Left renal cortex interstitium (tissue), 4 donors: ENCODE measurements at places on chromosomes 13 and 19. TPM values are rescaled to one million over a fixed set of nuclear protein-coding genes. Genes with fewer than 3 reads are reported as not detected.

- no peak for DNase-seq
Measured at GRCh38 chr13:83877651-83878355, 4.5 kb downstream of the SLITRK1 start.

- DNase-seq = no peak
Measured at GRCh38 chr13:23087880-23088279, 92.9 kb upstream of the SGCG start.

GRCh38 chr13:79659121-79659521 is 178.2 kb downstream of the NDFIP2 start:
- DNase-seq = no peak

DNA sequence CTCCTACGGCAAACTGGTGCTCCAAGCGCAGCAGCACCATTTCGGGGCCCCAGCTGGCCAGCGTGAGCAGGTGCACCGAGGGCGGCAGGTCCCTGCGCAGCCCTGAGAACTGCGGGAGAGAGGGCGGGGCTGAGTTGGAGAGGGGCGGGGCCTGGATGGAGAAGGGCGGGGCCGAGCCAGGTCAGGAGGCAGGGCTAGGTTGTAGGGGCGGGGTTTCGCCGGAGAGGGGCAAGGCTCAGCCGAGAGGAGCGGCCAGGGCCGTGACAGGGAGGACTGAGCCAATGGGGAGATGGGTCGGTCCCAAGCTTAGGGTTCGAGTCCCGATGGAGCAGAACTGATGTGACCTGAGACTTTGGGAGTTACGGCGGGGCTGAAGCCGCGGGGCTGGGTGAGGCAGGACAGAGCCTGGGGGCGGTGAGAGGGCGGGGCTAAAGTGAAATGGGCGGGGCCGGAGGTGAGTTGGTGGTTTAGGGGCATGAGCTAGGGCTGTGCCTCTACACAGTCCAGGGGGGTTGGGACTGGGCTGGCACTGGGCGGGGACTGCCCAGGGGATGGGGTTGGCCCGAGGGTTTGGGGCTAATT is 19.0 kb downstream of the MAN2B1 start:
- no peak for DNase-seq

DNA sequence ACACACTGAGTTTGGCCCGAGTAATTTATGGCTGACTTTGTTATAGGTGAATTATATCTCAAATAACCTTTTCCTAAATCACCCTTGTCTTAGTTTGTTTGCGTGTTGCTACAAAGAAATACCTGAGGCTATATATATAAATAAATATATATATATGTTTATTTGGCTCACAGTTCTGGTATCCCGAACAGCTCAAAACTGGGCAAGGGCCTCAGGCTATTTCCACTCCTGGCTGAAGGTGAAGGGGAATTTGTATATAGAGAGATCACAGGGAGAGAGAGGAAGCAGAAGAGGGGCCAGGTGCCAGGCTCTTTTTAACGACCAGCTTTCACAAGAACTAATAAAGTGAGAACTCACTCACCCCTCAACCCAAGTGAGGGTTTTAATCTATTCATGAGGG is 159.9 kb upstream of the STARD13 start:
- DNase-seq = no peak

DNA sequence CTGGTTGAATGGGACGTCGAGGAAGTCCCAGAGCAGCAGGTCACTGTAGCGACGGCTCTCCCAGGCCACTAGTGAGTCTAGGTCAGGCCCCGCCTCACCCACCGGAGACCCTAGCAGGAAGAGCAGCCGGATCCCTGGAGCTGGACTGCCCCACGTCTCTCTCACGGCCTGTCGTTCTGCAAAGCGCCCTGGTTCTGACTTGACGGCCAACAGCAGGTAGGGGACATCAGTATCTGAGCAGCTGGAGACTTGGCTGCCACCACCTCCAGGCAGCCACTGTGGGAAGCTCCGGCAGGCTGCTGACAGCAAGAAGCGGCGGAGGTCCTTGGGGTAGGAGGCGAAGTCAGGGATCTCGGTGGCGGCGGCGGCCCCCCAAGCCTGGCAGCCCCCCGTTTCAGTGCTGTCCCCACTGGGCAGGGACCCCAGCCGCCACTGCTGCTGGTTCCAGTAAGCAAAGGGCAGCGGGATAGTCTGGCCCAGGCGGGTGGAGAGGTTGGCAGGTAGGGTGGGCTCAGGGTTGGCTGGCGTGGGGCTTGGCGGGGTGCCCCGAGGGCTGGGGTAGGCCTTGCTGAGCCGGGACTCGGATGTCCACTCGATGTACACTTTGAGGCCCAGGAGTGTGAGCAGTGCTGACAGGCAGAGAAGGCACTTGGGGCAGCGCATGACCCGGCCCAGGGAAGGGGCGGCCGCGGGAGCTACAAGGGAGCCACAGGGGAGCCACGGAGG is 895 bp downstream of the B3GNT8 start:
- DNase-seq = no peak

DNA sequence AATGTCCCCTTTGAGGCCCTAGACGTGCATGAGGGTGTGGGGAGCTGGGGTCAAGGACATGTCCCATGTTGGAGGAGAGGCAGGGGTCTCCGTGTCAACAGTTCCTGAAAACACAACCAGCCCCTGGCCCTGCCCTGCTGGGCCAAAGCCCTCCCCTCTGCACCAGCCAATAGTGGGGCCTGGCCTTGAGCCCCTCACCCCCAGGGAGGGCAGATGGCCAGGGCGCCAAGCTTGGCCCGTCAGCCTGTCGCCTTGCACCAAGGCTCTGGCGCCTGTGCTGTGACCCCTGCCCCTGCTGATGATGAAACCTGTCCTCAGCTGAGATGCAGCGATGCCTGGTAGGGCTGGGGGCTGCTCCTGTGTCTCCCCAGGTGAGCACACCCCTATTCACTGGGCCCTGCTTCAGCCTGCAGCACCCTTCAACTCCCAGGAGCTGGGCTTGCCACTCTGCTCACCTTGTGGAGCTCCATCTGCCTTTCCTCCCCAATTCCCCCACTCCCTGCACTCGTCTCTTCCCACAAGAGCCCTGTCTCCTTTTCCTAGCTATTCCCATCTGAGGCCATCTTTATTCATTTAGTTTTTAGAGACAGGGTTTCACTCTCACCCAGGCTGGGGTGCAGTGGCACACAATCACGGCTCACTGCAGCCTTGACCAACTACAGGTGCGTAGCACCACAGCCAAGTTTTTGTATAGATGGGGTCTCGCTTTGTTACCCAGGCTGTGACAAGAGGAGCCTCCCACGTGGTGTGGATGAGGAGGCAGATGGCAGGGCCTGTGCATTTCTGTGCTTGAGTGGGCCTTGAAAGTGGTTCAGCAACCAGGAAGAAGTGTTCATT is 2.1 kb upstream of the HAMP start:
- no peak for DNase-seq

GRCh38 chr13:44093607-44094564 is 214.2 kb downstream of the LACC1 start:
- DNase-seq = no peak

DNA sequence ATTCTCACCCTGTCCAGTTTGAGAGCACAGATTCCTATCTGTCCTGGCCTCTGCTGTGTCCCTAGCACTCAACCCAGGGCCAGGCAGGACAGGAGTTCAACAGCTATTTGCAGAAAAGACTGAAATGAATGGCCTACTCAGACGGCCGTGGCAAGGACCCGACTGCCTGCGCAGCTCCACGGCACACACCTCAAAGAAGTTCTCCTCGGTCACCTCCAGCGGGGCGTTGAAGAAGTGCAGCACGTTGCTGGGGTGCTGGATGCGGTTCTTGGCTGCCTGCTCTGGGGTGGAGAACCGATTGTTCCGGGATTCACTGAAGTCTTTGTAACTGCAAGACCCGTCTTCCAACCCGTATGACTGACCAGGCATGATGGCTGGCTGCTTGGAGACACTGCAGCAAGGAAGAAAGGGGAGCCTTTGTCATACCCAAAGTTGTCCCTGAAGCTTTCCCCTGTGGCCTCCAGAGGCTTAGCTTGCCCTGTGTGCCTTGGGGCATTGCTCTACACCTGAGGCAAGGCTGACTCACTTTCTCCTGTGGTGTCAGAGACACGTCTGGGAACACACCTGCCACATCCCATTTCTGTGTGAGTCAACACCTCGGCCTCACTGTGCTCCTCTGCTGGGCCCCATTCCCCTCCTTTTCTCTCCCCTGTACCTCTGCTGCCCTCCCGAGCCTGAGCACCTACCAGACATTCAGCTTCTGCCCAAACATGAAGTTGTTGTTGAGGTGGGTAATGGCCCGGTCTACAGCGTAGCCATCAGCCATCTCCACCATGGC is 6.8 kb upstream of the ECH1 start:
- DNase-seq = no peak

Gene SIGLEC10
- polyA plus RNA-seq = 2.1 TPM

Gene NLRP12
- 0.16 TPM for polyA plus RNA-seq

Gene TMIGD2
- 0.33 TPM for polyA plus RNA-seq
